Left ventricle myocardium inferior (tissue), 1 donor: ENCODE measurements at places on chromosomes 11 and 22.

DNA sequence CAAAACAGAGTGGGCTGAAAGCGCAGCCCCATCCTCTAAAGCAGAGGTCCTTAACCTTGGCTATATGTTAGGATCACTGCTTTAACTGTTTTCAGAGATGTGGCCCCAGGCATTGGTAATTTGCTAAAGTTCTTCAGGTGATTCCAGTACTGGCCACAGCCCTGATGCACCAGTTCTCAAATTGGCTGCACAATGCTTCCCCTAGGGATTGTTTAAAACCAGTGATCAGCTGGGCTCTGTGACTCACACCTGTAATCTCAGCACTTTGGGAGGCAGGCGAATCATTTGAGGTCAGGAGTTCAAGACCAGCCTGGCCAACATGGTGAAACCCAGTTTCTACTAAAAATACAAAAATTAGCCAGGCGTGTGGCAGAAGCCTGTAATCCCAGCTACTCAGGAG lies 8.4 kb upstream of the IRAG1 start:
- DNase-seq, result no peak

DNA sequence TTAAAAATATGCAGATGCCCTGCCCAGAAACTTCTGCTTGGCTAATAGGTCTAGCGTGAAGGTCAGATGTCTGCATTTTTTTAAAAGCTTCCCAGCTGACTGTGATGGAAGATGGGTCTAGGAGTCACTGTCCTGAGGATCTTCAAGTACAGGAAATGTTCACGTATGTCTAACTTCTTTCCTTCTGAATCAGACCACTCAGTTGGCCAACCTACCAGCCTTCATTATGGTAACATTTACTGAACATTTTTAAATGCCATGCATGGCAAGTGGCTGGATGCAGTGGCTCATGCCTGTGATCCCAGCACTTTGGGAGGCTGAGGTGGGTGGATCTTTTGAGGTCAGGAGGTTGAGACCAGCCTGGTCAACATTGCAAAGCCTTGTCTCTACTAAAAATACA lies 1.1 kb upstream of the PRG2 start:
- no peak for DNase-seq

- no peak for DNase-seq
These were observed 32.8 kb upstream of the YPEL1 start for GRCh38 chr22:21768435-21768834.

GRCh38 chr11:66767666-66768065 lies 38.6 kb upstream of the SPTBN2 start:
- no peak for DNase-seq

DNA sequence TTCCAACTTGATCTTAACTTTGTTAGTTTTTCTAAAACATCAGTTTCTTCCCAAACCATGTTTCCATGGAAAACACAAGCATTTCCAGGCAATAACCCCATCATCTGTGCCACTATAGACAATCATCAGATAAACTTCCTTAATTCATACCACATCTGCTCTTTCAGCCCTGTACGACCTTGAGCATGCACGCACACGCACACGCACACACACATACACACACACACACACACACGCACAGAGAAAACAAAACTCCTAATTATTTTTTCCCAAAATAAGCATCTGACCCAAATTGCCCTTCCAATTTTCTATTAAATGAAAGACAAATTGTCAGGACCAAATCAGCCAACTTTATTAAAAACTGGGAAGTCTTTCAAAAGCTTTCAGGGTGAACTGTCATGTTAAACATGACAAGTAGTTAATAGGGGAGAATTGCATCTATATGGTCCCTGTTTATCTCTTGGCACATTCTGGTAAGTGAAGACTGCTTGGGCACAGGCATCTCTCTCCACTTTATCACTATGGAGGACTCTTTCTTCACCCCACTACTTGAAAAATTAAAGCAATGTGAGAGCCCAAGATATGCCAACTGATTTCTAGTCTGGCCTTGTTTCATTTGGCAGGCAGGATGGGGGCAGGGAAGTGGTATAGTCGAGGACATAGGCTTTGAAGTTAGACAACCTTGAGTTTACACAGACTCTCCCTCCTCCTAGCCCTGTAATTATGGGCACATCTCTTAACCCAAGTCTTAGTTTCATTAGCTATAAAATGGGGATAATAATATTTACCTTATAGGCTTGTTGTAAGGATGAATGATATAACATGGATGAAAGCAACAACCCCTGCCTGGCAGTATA lies 15.1 kb downstream of the ADM start:
- DNase-seq, result no peak
